ENCODE measurements at places on chromosomes 3 and 15.

DNA sequence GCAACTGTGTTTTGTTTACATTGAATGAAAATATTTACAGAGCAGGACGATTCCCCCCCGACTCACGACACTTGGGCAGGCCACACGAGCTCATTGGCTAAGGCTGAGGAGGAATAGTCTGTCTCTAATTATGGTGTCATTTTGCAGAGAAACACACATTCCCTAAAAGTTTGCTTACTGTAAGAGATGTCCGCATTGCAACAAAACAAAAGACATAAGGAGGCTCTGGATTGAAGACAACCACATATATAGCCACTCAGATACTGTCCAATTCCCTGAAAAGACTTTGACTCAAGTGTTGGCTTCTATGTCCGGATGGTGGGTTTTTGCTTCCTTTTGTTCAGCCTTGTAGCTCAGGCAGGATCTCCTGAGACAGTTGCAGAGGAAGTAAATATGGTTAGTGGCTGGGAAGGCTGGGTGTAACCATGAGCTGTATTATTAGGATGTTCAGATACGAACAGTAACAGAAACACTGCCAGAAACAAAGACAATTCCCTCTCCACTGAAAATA lies 170.4 kb downstream of the KLHL25 start:
- DNase-seq = no peak

- DNase-seq = peak; percentile 53
Observed at GRCh38 chr15:87609474-87609873, 647.1 kb downstream of the NTRK3 start.

DNA sequence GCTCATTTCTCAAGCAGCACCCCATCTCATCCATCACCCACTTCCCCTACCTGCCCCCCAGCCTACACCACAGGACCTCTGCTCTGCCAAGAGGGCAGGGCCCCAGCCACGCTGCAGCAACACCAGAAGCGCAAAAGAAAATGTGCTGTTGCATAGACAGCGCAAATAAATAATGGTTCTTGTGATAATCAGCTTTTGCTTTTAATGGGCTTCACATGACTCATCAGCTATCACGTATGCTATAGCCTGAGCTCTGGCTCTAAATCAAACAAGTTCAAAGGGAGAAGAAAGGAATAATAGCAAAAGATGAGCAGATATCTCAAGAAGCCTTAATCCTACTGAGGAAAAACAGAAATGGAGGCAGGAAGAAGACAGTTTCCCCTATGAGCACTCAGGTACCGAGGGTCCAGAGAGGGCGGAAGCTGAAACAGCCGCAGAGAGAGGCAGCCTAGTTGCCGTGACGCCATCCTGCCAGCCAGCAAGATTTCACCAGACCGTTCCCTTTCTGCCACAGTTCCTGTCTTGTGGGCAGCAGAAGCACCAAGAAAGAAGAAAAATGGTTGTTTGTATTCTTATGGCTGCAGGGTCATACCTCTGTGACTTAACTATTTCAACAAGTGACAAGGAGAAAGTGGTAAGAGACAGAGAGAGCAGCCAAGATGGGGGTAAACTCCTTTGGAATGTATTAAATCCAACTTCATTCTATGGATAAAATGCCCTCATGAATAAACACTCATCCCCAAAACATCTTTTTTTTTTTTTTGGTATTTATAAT lies 22.0 kb downstream of the RAB27A start:
- no peak for DNase-seq

DNA sequence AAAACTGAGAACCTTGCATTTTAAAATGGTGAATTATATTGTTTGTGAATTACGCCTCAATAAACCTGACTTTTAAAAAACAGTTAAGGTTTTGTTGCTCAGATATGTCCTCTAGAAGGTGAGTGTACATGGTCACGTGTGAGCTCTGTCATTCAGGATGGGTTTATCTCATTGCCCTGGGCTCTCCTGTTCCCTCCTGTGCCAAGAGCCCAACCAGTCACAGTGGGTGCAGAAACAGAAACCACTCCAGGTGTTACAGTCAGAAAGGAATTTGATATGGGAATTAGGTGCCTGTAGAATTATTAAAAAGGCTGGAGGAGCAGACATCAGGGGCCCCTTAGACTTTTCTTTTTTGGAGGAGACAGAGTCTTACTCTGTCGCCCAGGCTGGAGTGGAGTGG lies 196.4 kb downstream of the STT3B start:
- DNase-seq = no peak

DNA sequence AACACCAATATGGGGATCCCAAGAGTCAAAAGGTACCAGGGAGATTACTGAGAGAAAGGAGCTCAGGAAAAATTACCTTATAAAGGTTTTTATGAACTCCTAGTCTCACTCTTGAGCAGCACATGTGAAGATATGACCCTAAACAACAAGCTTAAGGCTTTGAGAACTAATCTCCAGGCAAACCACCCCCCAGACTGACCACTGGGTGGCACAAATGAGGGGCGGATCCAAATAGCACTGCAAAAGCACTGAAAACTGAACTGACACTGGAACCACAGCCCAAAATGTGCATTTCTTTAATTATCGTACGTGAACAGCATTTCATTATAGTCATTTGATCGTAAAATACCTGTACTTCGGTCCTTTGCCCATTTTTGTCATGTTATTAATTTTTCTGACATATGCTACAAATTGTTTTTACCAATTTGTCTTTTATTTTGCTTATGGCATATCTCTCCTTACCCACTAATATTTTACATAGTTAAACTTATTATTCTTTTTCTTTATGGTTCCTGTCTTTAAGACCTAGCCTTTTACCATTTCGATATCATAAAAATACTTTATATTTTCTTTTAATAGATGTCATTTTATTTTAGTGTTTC lies 31.5 kb upstream of the TFDP2 start:
- DNase-seq = no peak

- no peak for DNase-seq
Observed at GRCh38 chr3:177069514-177070329, 127.6 kb downstream of the TBL1XR1 start.

DNA sequence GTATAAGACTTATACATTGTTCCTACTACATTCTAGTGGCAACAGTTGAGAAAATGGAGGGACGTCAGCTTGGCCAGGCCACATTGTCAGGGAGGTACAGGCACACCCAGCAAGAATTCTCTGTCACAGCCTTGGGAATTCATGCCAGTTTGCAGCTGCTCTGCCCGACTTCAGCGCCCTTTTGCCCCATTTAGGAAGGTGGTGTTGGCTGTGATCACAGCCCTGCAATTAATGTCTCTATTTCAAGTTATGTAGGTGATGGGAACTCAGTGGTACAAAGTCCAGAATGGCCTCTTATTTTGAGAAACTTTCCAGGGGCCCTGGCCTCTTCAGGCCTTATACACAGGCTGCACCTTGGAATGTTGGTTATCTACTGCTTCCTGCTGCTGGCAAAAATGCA lies 26.7 kb downstream of the AMOTL2 start:
- no peak for DNase-seq

- DNase-seq = no peak
Observed at GRCh38 chr3:15405448-15406050, 21.8 kb downstream of the METTL6 start.

GRCh38 chr15:49462232-49462844 lies 39.3 kb downstream of the FGF7 start:
- no peak for DNase-seq

- no peak for DNase-seq
Observed at GRCh38 chr15:63210151-63211091, 21.0 kb downstream of the RAB8B start.

- peak; percentile 13 for DNase-seq
Observed at GRCh38 chr15:30859091-30859874, 44.4 kb upstream of the FAN1 start.

- no peak for DNase-seq
Observed at GRCh38 chr15:80873366-80873952, 94.3 kb downstream of the CEMIP start.

- DNase-seq = no peak
Observed at GRCh38 chr3:147371140-147371539, 35.2 kb downstream of the ZIC4 start.

DNA sequence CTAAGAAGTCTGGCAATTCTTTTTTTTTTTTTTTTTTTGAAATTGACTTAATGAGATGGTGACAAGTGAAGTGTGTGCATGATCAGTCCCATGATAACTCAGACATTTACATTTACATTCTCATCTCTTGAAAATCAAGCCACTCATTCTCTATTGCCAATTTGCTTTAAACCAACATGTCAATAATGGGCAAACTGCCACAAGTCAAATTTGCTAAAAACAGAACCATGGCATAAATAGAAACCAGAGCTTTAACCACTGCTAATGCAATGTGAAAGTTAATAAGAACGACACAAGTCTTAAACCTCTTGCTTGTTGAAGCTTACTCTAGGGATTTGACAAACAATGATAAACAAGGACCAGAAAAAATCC lies 12.0 kb upstream of the COL8A1 start:
- DNase-seq = no peak

GRCh38 chr3:39169712-39170111 lies 16.3 kb upstream of the CSRNP1 start:
- DNase-seq = no peak

GRCh38 chr3:61813636-61814035 lies 252.3 kb downstream of the PTPRG start:
- DNase-seq = no peak

GRCh38 chr15:91022832-91023129 lies 387 bp upstream of the VPS33B start:
- DNase-seq = no peak

DNA sequence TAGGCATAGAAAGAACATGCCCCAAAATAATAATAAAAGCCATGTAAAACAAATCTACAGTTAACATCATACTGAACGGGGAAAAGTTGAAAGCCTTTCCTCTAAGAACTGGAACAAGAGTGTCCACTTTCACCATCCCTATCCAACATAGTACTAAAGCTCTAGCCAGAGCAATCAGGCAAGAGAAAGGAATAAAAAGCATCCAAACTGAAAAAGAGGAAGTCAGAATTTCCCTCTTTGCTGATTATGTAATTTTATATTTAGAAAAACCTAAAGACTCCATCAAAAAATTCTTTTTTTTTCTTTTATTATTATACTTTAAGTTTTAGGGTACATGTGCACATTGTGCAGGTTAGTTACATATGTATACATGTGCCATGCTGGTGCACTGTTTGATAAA lies 661.6 kb upstream of the CBLB start:
- no peak for DNase-seq

- DNase-seq = no peak
Observed at GRCh38 chr15:81265944-81266775, 57.8 kb downstream of the STARD5 start.

DNA sequence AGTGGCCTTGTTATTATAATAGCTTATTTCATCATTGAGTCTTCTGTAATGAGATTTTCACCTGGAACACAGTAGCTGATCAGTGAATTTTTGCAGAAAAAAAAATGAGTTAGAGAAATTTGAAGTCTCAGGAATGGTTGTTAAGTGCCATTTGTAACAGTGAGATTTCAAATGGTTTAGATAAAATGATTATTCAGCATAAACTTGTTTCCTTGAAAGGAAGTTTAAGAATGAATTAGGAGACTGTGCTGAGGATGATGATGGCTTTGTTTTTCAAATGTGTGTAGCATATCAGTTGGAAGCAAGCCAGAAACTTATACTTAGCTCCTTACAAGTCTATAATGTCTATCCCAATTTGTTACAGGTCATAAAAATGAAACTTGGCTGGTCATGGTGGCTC lies 225.1 kb downstream of the LRRC3B start:
- no peak for DNase-seq

GRCh38 chr3:180018543-180018942 lies 18.2 kb downstream of the PEX5L start:
- no peak for DNase-seq

GRCh38 chr3:15486020-15486419 lies 35.5 kb downstream of the COLQ start:
- DNase-seq = no peak

GRCh38 chr3:18499301-18499700 lies 74.2 kb upstream of the SATB1 start:
- no peak for DNase-seq

DNA sequence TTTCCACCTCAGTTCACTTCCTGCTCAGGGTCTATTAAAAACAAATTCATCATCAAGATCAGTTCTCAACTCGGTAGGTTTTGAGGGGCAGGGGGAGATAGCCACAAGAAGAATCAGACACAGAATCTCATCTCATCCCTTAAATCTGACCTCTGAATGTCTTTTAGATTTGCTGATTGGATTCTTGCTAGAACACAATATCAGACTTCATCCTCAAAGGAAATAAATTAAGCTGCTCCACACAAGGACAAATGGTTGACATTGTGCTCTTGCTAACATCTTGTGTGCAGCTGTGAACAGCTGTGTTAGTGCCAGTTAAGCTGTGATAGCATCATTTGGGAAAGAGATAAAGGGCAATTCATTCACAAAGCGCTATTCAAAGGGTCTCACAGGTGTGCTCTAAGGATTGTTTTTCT lies 184.0 kb upstream of the ADAMTS9 start:
- DNase-seq = no peak

- no peak for DNase-seq
Observed at GRCh38 chr3:23271876-23272741, 69.0 kb downstream of the UBE2E2 start.

- no peak for DNase-seq
Observed at GRCh38 chr3:87425056-87425455, 148.7 kb upstream of the POU1F1 start.

GRCh38 chr3:177441813-177442646 lies 244.7 kb upstream of the TBL1XR1 start:
- DNase-seq = no peak

DNA sequence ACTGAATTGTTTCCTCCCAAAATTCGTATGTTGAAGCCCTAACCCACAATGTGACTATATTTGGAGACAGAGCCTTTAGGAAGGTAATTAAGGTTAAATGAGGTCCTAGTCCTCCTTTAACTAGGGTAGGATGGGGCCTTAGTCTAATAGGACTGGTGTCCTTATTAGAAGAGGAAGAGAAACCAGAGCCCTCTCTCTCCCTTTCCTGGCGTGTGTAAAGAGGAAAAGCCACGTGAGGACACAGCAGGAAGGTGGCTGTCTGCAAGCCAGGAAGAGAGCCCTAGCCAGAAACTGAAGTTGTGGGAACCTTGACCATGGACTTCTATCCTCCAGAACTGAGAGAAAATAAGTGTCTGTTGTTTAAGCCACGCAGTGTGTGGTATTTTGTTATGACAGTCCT lies 94.3 kb downstream of the OXNAD1 start:
- DNase-seq = no peak

GRCh38 chr15:58582160-58582559 lies 150.4 kb downstream of the LIPC start:
- no peak for DNase-seq

- no peak for DNase-seq
Observed at GRCh38 chr3:8273479-8273878, 228.1 kb upstream of the LMCD1 start.

GRCh38 chr3:136792556-136793330 lies 26.2 kb upstream of the SLC35G2 start:
- DNase-seq = no peak
